ENCODE measurements at places on chromosomes 6 and 20. TPM values are rescaled to one million over a fixed set of nuclear protein-coding genes. Genes with fewer than 3 reads are reported as not detected.

DNA sequence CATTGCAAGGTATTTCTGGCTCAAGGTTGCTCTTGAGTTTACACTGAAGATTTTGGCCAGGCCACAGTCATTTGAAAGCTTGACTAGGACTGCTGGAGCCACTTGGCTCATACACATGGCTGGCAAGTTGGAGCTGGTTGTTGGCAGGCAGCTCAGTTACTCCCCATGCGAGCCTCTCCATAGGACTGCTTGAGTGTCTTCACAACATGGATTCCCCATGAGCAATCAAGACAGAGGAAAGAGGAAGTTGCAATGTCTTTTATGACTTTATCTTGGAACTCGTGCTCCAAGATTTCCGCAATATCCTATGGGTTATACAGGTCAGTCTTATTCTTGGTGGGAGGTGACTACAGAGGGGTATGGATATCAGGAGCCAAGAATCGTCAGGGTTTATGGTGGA lies 1.4 kb upstream of the MANBAL start:
- no peak for DNase-seq

DNA sequence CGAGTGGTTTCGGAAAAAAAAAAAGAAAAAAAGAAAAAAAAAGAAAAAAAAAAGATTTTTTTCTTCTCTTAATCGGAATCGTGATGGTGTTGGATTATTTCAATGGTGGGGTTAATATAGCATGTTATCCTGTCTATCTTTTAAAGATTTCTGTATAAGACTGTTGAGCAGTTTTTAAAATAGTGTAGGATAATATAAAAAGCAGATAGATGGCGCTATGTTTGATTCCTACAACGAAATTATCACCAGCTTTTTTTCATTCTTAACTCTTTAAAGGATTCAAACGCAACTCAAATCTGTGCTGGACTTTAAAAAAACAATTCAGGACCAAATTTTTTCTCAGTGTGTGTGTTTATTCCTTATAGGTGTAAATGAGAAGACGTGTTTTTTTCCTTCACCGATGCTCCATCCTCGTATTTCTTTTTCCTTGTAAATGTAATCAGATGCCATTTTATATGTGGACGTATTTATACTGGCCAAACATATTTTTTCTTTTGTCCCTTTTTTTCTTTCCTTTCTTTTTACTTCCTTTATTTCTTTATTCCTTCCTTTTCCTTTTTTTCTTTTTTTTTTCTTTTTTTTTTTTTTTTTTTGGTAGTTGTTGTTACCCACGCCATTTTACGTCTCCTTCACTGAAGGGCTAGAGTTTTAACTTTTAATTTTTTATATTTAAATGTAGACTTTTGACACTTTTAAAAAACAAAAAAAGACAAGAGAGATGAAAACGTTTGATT lies 3.6 kb downstream of the SOX4 start:
- DNase-seq: peak; percentile 56

Gene UFL1
- 6.1 TPM for total RNA-seq

- DNase-seq: no peak
Observed at GRCh38 chr6:138307352-138307751, 70.4 kb upstream of the SMIM28 start.

DNA sequence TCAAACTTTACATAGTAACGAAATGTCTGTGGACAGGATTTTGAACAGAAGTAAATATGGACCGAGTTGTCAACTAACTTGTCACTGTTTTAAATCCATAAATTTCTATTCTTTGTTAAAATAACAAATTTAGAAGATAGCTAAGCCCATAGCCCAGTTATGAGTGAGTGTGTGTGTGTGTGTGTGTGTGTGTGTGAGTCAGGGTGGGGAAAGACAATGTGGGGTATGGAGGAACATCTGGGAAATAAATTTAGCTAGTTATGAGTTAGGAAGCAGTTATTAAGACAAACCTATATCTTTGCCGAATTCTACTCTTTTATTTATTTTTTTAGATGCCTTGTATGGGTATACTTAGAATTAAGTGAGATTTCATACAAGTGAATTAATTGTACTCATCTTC lies 9.0 kb downstream of the TPBG start:
- no peak for DNase-seq

GRCh38 chr20:962223-962622 lies 39.9 kb downstream of the RSPO4 start:
- DNase-seq: no peak

- DNase-seq: no peak
Observed at GRCh38 chr6:88984152-88984551, 20.7 kb upstream of the RNGTT start.

GRCh38 chr6:17808609-17809008 lies 101.9 kb upstream of the NUP153 start:
- no peak for DNase-seq

Gene ZKSCAN3
- total RNA-seq: 4.1 TPM

Gene SEMG1
- total RNA-seq: not detected

Gene TNXB
- total RNA-seq: 0.06 TPM

Gene LY6G5C
- total RNA-seq: 0.97 TPM

Gene ID4
- 4.3 TPM for total RNA-seq

- peak; percentile 24 for DNase-seq
Observed at GRCh38 chr6:128822271-128822670, 60.7 kb upstream of the LAMA2 start.

- peak; percentile 6 for DNase-seq
Observed at GRCh38 chr6:164982389-164982788, 327.0 kb downstream of the C6orf118 start.

Gene CLDN20
- total RNA-seq: not detected

Gene KHDC1L
- total RNA-seq: not detected

GRCh38 chr20:11965602-11966001 lies 47.9 kb downstream of the BTBD3 start:
- no peak for DNase-seq

Gene VSTM2L
- total RNA-seq: 1.6 TPM

GRCh38 chr6:168546730-168547129 lies 105.7 kb downstream of the SMOC2 start:
- DNase-seq: no peak

GRCh38 chr6:148852688-148853087 lies 105.9 kb downstream of the UST start:
- no peak for DNase-seq

DNA sequence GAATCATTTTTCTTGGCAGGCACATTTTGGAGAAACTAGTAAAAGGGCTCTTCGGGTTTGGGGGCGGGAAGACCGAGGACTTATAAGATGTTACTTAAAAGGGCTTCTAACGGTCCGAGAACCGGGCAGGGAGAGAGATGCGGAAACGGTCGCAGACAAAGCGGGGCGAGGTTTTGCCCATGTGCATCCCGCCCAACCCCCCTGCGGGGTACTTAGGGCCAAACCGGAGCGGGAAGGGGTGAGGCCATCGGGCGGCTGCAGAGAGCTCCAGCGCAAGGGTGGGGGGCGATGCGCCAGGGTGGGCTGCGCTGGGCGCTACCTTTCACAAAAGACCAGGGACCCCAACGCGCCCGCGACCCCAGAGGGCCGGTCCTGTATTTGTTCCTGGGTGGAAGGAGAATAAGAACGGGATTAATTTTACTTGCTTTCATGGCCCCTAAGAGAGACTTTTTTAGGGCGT lies 616 bp downstream of the TUBB start:
- DNase-seq: peak; percentile 49

GRCh38 chr6:130070326-130070725 lies 51.9 kb downstream of the L3MBTL3 start:
- DNase-seq: no peak

DNA sequence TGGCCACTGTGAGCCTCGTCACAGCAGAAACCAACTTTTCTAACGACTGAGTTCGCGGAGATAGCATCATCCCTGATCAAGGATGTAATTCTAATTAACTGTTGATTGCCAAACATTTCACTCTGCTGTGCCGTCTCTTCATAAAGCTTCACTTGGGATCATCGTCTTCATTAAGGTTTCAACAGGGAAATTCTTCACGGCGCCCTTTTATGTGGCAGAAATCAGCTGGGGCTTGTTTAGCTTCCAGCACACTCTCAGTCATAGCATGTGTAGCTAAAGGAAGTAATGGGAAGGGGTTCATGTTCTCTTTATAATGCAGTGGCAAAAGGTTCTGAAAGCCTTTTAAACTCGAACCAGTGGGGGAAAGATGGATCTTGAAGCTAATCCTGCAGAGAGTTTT lies 8.9 kb upstream of the ADRM1 start:
- no peak for DNase-seq

Gene KCNG1
- 11.3 TPM for total RNA-seq

Gene ZSWIM1
- 10.2 TPM for total RNA-seq

Gene MAN1A1
- total RNA-seq: 14.1 TPM

DNA sequence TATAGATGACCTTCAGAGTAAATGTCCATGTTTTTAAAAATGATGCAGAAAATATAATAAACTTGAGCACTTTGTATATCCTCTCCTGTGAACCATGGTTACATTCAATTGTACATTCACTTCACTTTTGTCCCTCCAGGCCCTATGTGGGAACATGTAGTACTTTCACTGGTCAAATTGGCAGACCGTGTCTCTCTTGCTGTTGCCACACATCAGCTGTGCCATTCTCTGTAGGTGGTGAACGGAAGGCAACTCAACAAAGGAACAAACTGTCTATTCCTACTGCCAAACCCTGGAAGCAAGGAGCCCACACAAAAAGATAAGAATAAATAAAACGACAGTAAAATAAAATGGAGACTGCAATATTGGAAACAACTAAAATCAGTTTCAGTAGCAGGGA lies 2.0 kb downstream of the ROS1 start:
- no peak for DNase-seq

Gene TPBG
- 20.3 TPM for total RNA-seq

DNA sequence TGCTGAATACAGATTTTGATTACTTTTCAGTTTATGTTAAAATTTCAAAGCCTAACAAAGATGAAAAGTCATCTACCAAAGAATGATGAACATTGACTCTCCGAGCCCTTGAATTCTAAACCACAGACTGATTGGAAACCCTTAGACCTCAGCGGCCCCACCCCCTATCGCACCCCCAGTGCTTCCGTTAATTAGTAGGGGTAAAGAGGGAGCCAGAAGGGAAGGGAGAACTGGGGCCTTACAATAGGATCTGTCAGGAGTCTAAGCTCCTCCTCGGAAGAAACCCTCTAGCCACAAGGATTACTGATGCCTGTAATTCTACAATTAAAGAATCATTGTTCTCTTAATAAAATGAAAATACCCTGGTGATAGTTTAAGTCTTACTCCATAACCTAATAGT lies 79.7 kb upstream of the JARID2 start:
- no peak for DNase-seq

Gene PNLDC1
- not detected for total RNA-seq

- DNase-seq: no peak
Observed at GRCh38 chr6:30926644-30927043, 5.3 kb downstream of the SFTA2 start.

Gene GDAP1L1
- total RNA-seq: not detected

DNA sequence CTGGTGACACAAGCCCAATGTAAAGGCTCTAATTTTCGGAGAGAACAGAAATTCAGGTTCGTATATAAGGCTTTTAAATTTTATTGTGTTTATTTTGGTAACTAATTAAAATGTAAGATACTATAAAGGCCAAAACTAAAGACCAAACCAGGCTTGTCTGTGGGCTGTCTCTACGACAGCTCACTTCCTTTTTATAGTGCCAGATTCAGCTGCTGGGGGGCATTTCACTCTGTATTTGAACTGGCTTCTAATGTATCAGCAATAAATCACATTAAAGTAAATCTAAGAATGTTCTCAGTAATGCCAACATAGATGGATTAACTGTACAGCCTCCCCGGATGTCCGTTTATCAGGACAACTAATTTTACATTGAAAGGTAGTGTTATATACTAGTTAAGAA lies 31.1 kb upstream of the STXBP5 start:
- DNase-seq: no peak

DNA sequence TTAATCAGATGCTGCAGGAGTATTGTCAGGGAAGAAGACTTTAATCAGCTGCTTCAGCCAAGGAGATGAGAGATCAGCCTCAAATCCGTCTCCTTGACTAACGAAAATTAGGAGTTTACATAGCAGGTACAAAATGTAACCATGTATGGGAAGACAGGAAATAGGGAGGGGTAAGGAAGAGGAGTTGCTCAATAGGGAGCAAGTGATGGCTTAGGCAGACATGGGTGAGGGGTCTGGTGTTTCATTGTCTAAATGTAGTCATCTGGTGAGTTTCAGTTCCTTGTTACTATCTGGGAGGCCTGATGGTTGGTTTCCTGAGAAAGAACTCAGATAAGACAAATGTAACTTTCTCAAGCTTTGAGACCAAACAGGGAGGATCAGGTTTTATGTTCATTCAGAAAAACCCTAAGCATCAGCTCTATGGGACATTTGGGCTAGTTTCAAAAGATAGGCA lies 217.3 kb upstream of the SULF2 start:
- peak; percentile 22 for DNase-seq

DNA sequence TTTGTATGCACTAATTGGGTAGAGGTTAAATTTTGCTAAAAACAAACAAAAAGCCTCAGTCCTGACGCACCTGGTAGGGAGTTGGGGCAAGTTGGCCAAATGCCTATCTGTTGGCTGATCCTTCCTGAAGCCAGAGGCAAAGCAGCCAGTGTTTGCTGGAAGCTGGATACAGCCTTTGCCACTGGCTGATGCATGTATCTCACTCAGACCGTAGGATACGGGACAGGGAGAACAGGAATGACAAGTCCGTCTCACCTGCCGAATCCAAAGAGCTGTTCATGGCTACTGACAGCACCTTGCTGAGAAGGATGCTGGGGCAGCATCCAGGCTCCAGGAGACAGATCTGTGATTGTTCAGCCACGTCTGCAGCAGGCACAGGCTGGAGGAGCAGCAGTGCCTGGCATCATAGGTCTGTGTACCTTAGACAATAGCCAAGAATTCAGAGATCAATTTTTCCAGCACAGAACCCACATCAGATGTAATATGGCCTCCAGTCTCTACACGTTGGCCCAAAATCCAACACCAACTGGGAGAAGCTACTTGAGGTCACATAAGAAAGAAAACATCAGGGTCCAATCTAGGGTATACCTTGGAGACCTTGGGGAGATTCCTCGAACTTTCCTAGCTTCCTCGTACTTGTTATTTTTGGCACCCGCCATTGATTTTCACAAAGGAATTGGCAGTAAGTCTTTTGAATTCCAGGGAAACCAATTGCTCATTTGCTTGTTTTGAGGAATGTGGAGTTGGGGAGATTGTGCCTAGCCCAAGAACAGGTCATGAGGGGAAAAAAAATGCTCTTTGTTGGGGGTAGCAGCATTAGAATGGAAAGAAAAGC lies 108.5 kb upstream of the ARMC2 start:
- DNase-seq: no peak

Gene MOG
- not detected for total RNA-seq

- DNase-seq: peak; percentile 9
Observed at GRCh38 chr6:109349419-109349987, 32.8 kb downstream of the CD164 start.

GRCh38 chr6:120354452-120355098 lies 979.7 kb downstream of the TBC1D32 start:
- DNase-seq: peak; percentile 65

Gene PIGU
- 35.8 TPM for total RNA-seq

Gene OLIG3
- total RNA-seq: not detected

- DNase-seq: no peak
Observed at GRCh38 chr6:117481278-117481925, 1.1 kb upstream of the DCBLD1 start.

Gene CTAGE9
- not detected for total RNA-seq

Gene EYS
- 0.17 TPM for total RNA-seq
